Prostate gland (tissue), 2 donors: ENCODE measurements at places on chromosomes 1 and 21.

DNA sequence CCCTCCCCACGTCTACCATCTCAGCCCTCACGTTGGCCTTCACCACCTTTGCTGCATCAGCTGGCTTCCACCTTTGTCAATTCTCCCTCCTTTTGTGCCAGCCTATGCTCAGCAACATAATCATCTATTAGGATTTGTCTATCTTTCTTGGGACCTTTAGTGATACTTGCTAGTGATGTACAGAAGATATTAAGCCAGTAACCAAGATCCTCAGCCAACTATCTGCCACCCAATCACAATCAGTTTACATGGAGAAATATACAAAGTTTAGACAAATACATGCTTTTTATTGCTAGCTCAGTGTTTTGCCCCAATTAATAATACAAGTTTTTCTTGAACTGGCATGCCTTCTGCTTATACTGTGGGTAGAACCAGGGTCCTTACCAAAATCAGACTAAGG lies 172.3 kb downstream of the TPR start:
- no peak for DNase-seq

DNA sequence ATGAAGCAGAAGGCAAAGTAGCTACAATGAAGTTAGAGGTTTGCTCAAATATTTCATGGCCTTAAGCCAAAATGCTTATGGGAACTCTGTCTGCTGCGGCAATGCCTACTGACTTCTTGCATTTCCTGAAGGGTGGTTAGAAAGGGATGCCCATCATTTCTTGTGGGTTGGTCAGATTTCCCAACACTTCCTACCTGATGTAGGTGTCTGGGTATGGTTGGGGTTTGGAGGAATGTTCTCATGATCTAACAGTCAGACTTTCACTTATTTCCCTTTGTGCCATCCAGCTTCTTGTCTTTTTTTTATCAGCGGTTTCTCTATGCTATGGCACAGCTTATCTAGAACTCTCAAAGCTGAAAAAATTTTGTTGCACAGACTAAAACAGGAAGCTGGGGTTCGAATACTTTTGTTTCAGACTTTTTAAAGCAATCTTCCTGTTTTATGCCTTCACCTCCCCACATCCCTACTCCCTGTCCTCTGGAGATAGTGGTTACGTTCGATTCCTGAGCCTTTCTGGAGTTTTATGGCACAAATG lies 307.7 kb downstream of the USP25 start:
- DNase-seq: no peak

DNA sequence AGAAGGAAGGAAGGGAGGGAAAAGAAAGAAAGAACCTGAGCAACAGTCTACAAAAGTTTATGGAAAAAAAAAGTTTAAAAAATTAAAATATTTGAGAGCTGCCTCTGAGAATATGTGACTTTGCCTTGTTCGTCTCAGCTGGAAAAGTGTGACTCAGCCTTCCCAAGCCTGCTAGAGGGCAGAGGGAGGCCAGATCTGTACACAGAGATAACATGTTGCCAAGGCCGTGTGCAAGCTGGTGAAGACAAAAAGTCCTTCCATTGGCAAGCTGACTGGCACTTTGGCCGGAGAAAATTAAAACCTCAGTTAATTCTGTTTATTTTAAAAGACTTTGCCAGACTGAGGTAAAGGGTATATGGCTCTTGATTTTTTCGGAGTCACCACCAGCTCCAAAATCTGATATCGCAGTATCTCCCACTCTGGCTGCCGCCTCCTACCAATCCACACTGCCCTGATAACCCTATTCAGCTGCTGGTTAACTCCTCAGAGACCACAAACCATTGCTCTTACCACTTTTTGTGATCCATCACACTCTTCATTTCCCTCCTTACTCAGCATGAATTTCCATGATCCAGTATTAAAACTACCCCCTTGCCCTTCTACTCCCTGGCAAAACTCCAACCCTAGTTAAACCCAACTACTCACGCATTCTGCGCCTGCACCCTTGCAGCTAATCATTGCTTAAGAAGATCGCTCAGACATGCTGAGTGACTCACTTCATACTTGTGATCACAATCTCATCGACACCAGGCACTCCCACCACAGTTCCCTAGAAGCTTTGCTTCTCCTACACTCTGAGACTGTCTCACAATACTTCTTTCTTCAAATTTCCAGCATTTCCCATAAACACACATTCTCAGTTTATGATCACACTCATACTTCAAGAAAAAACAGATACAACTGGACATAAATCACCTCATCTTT lies 5.7 kb upstream of the PPP1R15B start:
- DNase-seq: peak; percentile 88

- no peak for DNase-seq
Measured at GRCh38 chr1:67522793-67523192, 92.6 kb upstream of the SERBP1 start.

DNA sequence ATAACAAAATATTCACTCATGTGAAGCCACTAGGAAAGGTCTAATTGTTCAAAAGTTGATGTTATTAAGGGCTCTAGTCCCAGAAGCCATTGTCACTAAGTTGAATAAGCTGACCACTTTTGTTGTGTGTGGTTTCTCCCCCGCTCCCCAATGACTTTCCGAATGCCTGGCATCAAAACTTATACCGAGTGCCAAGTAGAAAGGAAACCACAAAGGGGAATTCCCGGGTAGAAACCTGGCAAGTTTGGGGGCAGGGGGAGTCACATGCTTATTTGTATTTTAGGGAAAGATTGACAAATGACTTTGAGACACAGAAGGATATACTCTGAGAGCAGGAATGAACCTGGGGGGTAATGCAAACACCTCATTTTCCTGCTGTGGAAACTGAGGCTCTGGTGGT lies 154.1 kb downstream of the TGFBR3 start:
- no peak for DNase-seq

- no peak for DNase-seq
Measured at GRCh38 chr1:246658567-246658966, 65.6 kb upstream of the SCCPDH start.

- no peak for DNase-seq
Measured at GRCh38 chr1:17016317-17016661, 4.6 kb upstream of the ATP13A2 start.

GRCh38 chr1:5478156-5478695 lies 514.0 kb downstream of the NPHP4 start:
- no peak for DNase-seq

- no peak for DNase-seq
Measured at GRCh38 chr1:27535386-27535785, 45.4 kb upstream of the WASF2 start.

GRCh38 chr1:235759336-235759735 lies 107.4 kb downstream of the LYST start:
- DNase-seq: no peak

- peak; percentile 54 for DNase-seq
Measured at GRCh38 chr1:230797942-230798365, 50.8 kb downstream of the CAPN9 start.

GRCh38 chr1:43973981-43974442 lies 748 bp upstream of the ATP6V0B start:
- no peak for DNase-seq

DNA sequence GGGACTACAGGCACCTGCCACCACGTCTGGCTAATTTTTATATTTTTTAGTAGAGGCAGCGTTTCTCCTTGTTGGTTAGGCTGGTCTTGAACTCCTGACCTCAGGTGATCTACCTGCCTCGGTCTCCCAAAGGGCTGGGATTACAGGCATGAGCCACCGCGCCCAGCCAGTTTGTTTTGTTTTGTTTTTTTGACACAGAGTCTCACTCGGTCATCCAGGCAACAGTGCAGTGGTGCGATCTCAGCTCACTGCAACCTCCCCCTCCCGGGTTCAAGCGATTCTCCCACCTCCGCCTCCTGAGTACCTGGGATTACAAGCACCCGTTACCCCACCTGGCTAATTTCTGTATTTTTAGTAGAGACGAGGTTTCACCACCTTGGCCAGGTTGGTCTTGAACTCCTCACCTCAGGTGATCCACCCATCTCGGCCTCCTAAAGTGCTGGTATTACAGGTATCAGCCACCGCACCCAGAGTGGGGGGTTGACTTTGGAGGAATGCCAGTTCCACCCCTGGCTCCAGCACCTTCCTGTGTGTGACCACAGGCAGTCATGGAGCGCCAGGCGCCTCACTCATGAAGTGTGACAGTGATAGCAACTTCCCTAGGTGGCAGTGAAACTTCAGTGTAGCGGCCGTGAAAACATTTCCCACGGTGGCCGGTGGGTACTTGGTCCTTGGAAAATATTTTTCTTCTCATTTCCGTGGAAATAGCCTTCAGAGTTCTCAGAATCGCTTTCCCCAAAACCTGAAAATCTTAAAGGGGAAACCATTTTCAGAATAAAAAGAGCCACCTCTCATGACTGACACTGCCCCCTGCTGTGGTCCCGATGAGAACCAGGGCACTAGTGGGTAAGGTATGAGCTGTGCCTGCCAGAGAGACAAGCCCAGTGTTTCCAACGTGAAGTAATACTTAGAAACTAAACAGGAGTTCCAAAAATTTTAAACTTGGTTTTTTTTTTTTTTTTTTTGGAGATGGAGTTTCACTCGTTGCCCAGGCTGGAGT lies 48.6 kb downstream of the WDR4 start:
- no peak for DNase-seq

- DNase-seq: peak; percentile 19
Measured at GRCh38 chr1:166479052-166479631, 312.3 kb upstream of the FAM78B start.

DNA sequence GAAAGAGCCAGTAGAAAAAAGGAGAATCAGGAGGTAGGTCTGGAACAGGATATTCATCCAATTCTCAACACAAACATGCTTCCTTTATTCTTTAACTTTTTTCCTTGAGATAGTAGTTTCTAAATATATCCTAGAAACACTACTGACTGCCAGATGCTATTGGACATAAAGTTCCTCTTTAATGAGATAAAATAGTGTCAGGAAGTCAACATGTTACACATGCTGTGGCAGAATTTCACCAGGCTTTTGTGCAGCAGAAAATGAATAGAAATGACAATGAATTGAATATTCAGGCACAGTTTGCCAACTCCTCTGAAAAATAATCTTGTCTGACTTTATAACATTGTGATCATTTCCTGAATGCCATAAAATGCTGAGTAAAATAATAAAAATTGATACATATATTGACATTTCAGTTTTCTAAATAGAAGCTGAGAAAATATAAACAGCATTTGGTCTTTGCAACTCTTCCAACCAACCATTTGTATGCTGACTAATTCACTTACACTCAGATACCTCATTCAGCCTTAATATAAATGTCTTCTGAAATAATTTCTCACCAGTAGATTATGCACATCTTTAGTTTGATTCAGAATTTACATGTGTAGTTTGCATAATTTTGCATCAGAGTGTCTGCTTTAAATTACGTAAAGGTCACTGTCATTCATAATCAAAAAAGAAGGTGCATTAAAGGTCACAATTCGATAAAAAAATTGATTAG lies 486.1 kb upstream of the ADGRL2 start:
- DNase-seq: no peak

GRCh38 chr1:28779751-28780408 lies 32.1 kb upstream of the OPRD1 start:
- no peak for DNase-seq

- DNase-seq: no peak
Measured at GRCh38 chr1:183735069-183735860, 69.7 kb upstream of the RGL1 start.

DNA sequence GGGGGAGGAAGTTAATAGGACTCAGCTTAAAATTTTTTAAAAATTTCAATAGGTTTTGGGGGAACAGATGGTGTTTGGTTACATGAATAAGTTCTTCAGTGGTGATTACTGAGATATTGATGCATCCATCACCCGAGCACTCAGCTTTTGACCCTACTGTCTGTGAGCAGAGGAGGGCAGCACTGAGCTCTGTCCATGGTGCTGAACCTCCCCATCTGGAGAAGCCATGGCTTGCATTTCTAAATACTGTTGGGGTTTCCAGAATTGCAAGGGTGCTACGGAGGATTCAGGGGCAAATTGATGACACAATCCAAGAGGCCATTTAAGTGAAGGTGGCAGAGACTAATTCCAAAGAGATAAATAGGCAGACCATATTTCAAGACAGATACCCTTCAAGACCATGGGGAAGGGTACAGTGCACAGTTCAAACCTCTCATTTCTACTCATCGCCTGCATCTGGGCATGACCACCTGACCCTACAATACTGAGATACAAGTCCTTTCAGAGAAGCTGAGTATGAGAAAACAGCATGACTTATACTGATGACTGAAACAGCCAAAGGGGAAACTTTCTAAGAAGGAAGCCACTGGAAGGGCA lies 17.2 kb downstream of the SYT2 start:
- DNase-seq: peak; percentile 31

- no peak for DNase-seq
Measured at GRCh38 chr1:54814126-54814498, 13.0 kb upstream of the TTC22 start.

DNA sequence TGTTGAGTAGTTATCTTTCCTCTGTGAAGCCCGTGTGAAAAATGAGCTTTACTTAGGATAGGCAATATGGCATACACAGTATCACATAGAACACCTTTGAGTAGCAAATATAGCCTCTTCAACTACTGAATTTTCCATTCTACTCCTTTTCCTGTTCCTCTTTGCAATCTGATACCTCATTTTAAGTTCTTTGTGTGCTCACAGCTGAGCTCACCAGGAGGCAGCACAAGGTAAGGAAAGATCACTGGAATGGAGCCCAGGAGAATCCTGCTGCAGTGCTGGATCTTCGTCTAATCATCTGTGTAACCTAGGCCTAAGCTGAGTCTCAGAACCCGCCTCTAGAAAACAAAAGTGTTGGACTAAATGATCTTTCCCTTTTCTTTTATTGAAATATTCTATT lies 171.0 kb downstream of the LRRC40 start:
- DNase-seq: no peak

DNA sequence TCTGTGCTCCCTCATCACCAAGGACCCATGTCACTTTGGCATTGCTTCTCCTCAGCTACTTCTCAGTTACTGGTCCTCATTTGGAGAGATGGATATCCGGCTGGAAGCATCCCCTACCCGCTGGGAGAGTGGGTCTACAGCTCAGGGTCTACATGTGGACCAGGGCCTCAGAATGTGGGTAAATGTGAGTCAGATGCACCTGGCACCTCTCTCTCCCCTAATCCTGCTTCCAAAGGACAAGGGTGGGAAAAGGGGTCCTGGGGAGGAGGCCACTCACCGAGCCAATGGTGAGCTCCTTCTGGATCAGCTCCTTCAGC lies 908 bp downstream of the S100A6 start:
- no peak for DNase-seq

DNA sequence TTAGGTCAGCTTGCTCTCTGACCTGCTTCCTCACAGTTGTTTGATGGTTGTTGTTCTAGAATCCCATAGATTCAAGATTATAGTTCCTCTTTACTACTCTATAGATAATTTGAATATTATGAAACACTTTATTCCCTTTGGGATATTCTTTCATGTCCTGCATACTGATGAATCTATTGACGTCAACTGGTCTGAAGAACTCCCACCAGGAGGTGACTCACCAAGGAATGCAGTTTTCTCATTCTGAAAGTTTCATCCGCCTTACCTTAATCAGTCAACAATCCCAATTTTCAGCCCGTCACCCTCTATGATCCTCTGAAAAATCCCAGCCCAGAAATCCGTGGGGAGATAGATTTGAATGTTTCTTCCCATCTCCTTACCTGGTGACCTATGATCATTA lies 834.1 kb upstream of the PRMT6 start:
- no peak for DNase-seq

DNA sequence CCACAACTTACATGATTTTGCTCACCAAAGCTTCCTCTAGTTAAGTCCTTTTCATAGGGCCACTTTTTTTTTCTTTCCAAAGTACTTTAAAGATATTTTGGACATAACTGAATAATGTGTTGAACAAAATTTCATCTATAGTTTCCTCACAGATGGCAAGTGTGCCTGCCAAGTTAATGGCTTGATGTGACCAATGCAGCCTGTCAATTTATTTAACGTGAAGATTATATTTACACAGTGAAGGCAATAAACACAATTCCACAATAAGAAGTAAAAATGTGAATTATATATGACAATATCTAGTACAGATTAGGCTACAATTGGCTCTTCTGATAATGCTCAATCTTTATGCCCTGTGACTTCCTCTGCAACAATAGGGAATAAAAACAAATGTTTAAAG lies 18.0 kb downstream of the CLCA2 start:
- no peak for DNase-seq
